Right lobe of liver (tissue), 6 donors: ENCODE measurements at places on chromosomes 11 and 22. TPM values are rescaled to one million over a fixed set of nuclear protein-coding genes. Genes with fewer than 3 reads are reported as not detected.

DNA sequence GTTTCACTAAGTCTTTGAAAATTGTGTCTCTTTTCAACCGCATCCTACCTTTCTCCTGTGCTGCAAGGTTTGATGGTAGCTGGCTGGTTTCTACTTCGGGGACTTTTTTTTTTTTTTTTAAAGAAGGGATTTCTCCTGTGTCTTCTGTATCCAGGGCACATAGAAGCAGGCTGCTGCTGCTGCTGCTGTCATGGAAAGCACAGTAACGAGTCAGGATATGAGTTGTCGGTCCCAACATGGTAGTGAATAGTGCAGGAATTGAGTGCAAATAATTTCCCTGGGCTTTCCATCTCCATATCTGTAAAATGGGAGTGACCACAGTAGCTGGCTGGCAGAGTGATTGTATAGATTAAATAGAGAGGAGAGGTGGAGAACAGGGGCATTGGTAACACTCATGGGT is 118.3 kb upstream of the NAV2 start:
- no peak overlapping the region for H3K27ac ChIP-seq
- no peak for DNase-seq
- no peaks in the 10 kb centered on the region for H3K27me3 ChIP-seq
- no peaks in the 10 kb centered on the region for H3K36me3 ChIP-seq
- H3K4me1 ChIP-seq = no peaks in the 10 kb centered on the region
- H3K4me3 ChIP-seq = no peak overlapping the region

SCN4B gene
- total RNA-seq = 0.30 TPM

DNA sequence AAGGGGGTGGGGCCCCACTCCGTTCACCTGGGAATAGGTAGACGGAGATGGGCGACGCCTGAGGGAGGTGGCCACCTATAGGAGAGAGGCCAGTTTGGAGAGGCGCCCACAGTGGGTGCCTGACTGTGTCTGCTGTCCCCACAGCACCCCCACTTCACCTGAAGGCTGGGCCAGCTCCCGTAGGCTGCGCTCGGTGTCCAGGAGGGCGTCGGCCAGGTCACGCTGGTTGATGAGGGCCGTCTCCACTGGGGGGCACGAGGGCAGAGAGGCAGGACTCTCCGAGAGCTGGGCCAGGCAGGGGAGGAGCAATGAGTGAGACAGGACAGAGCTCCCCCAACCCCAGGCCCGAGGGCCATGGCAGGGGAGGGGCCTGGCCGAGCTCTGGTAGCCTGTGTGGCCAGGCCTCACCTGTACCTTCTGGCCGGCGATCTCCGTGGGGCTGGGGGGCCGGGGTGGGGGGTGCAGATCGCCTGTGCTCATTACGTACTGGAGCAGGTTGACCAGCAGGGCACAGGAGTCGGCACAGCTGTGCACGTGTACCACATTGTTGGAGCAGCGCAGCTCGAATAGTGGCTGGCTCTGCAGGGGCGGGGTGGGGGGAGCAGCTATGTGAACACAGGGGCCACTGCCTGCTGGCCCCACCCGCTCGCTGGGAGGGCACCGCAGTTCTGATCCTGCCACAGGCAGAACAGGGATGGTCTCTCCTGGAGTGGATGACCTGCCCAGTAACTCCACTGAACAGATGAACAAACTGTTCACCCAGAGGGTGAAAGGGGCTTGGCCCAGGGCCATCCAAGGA is 14.7 kb downstream of the ATG2A start:
- H3K27ac ChIP-seq = no peak overlapping the region
- H3K36me3 ChIP-seq = peaks cover 14% of the 10 kb centered on the region
- no peaks in the 10 kb centered on the region for H3K4me1 ChIP-seq
- DNase-seq = no peak
- no peak overlapping the region for H3K4me3 ChIP-seq

DNA sequence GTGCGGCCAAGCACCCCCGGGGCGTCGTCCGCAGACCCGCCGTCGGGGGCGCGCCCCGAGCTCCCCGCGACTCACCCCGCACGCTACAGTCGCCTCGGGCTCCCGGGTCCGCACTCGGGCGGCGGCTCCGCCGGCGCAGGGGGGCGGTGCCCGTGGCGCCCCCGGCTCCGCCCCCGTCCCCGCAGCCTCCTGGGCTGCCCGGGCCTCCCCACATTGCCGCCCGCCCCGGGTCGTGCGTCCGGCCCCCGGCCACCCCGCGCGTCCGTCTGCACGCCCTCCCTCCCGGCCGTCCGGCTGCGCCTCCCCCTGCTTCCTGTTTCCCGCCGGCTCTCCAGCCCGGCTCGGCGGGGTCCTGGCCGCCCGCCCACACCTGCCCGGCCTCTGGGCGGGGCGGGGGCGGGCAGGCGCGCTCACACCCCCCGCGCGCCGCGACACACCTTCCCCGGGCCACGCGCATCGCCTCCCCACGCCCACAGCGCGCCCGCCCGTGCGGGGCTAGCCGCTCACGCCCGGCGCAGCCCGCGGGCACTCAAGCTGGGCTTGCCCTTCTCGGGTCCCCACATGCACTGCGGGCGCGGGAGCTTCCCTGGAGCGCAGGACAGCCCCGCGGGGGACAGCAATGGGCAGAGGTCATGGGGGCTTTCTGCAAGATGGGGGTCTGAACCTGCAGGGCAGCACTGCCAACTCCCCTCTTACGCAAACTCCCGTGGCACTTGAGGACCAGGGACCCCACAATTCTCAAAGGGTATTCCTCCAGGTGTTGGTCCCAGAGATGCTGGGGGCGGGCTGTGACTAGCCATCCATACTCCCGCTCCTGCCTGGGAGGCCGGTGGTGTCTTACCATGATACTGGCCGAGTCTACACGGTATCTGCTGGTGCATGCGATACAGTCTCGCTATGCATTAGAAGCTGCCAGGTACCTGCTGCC is at the start of gene CARD10:
Gene CARD10, minus strand, starts transcription at position 148 of the 928 bp plus-strand sequence. CDS start 215 bp downstream, outside the sequence.
- H3K27ac ChIP-seq = peak within 1 kb of the TSS; percentile 62
- peak within 1 kb of the TSS; percentile 54 for H3K4me3 ChIP-seq
- no peaks in the 10 kb centered on the region for H3K27me3 ChIP-seq
- no peaks in the 10 kb centered on the region for H3K4me1 ChIP-seq
- H3K36me3 ChIP-seq = no peaks in the 10 kb centered on the region

GRCh38 chr11:13333456-13333957 is 55.9 kb downstream of the BMAL1 start:
- peak overlapping the region; percentile 10 for H3K4me3 ChIP-seq
- no peak for DNase-seq
- no peak overlapping the region for H3K27ac ChIP-seq
- H3K36me3 ChIP-seq = no peaks in the 10 kb centered on the region
- peaks cover 3% of the 10 kb centered on the region for H3K4me1 ChIP-seq

DNA sequence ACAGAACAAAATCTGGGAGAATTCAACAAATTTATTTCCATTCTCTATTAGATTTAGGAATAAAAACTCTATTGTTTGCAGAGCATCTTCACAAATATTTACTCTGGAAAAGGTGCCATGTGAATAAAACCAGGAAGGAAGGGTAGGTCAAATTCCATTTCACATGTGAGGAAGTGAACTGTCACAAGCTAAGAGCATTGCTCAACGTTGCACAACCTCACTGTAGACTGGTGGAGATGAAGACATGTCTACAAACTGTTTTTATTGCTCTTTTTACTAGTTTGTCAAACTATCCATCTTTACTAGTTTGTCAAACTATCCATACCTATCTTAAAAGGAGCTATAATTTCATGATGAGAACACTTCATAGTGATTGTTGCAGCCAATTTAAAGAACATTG is 236.4 kb downstream of the CNTN5 start:
- H3K36me3 ChIP-seq = no peaks in the 10 kb centered on the region
- no peak overlapping the region for H3K4me3 ChIP-seq
- peak; percentile 27 for DNase-seq
- H3K4me1 ChIP-seq = no peaks in the 10 kb centered on the region
- H3K27ac ChIP-seq = no peak overlapping the region

MEI1 gene
- total RNA-seq = 0.55 TPM

DNA sequence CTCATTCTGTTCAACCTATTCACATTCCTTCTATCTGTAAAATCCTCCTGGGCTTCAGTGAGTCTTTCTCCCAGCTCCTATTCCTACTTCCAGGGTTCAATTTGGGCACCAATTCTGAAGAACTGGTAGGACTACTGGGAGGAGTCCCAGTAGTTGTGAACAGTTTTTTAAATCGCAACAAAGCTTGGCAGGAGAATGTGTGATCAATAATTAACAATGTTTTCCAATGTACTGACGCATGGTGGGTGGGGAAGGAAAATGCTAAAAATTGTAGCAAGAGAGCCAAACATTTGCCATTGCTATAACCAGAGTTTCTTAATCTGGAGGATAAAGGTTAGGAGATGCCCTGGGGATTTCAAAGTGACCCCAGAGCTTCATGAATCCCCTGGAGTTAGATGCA is 27.3 kb upstream of the PRSS23 start:
- H3K4me3 ChIP-seq = no peak overlapping the region
- H3K27ac ChIP-seq = no peak overlapping the region
- H3K4me1 ChIP-seq = no peaks in the 10 kb centered on the region
- H3K36me3 ChIP-seq = no peaks in the 10 kb centered on the region
- no peak for DNase-seq
